ENCODE measurements at places on chromosomes 5 and 9.

GRCh38 chr5:170648541-170648940, 135.0 kb upstream of the GABRP start:
- no peak for DNase-seq

DNA sequence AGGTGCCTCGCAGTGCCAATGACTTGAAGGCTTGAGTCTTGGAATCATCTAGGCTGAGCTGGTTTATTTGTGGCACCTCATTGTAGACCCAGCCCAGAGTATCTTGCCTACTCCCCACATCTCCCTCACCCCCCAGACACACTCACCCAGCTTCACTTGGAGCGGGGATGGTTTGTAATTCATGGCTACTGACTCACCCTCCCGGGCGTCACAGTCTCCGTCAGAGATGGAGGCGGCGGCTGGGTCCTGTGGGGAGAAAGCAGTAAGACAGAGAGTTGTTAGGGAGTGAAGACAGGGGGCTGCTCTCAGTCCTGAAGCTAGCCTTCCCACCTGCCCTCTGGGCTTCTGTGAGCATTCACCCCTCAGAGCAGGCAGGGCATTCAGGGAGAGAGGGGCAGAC, 29.0 kb upstream of the MYORG start:
- DNase-seq, result no peak

- no peak for DNase-seq
These were observed 125.4 kb downstream of the MED27 start for GRCh38 chr9:131954299-131954698.

DNA sequence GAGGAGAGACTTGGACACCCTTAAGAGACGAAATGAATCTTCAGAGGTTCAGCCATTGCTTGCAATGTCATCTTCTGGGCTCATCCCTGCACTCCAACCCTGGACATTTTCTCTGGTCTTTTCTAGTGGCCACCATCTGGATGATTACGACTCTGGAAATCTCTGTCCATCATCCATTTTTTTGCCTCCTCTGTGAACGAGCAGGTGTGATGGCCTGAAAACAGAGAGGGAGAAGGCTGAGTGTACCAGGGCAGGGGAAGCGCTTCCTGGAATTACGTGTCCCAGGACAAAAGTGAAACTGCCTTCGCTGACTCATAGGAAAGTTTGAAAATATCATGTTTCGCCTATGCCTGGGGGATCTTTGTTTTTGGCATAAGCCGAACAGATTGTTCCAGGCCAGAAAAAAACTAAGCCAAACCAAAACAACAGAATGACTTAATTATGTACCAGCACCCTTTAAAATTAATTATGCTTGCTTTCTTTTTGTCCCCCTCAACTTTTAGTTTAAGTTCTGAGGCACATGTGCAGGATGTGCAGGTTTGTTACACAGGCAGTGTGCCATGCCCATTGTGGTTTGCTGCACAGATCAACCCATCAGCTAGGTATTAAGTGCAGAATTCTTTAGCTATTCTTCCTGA, 31.9 kb downstream of the ANKRD33B start:
- peak; percentile 45 for DNase-seq

DNA sequence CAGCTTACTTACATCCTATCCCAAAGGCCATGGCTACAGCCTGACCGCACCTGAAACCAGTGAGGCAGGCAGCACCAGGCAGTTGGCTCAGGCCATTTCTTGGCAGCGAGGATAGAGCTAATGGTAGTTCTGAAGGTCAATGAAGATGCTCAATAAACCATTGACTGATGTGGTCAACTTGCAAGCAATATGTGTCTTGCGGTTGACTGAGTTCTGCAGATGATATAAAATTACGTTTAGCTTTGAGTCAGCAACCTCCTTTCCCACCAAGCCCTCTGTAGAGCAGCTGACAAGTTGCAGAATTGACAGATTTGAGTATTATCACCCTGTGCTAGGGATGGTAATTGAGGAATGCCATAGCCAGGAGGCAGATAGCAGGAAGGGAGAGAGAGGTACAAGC, 189.0 kb upstream of the PUM3 start:
- DNase-seq, result no peak

- DNase-seq, result no peak
These were observed 719 bp downstream of the NOL8 start for GRCh38 chr9:92324431-92324830.

- DNase-seq, result no peak
These were observed 14.3 kb upstream of the CXCL14 start for GRCh38 chr5:135593141-135593540.
